Stimulated activated CD8-positive, alpha-beta memory T cell treated with anti-CD3 and anti-CD28 coated beads, Interleukin-4, amount 100 ng/mL, for 4 hours (primary cell): ENCODE measurements at places on chromosomes 2 and 18.

GRCh38 chr2:96891591-96892333 is 21.9 kb upstream of the SEMA4C start:
- DNase-seq: no peak

DNA sequence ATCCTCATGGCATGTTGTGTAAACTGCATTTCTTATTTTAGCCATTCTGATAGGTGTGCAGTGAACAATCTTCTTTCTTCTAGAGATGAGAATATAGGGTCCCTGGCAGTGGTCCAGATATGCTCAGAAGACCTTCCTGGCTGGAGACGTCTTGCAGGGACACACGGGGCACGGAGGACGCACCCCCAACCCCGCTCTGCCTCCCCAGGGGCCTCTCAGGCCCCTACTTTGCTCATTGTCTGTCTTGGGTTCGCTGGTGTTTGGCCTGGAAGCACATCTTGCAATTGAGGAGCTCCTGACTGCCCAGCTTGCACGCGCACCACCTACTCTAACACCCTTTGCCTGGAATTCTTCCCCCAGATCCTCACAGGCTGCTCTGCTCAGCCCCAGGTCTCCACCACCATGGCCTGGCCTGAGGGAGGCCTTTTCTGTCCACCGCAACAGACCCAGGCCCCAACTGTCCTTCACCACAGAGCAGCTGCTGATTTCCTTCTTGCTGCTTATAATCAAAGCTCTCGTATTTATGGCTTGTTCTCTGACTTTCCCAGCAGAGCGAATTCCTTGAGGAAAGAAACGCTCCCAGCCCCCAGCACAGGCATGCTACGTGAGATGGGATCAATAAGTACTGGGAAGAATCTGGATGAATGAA is 295.9 kb upstream of the HDAC4 start:
- no peak for DNase-seq

GRCh38 chr2:74078466-74078865 is 69.2 kb downstream of the BOLA3 start:
- no peak for DNase-seq

GRCh38 chr2:18149660-18150246 is 271.3 kb downstream of the KCNS3 start:
- DNase-seq: no peak

DNA sequence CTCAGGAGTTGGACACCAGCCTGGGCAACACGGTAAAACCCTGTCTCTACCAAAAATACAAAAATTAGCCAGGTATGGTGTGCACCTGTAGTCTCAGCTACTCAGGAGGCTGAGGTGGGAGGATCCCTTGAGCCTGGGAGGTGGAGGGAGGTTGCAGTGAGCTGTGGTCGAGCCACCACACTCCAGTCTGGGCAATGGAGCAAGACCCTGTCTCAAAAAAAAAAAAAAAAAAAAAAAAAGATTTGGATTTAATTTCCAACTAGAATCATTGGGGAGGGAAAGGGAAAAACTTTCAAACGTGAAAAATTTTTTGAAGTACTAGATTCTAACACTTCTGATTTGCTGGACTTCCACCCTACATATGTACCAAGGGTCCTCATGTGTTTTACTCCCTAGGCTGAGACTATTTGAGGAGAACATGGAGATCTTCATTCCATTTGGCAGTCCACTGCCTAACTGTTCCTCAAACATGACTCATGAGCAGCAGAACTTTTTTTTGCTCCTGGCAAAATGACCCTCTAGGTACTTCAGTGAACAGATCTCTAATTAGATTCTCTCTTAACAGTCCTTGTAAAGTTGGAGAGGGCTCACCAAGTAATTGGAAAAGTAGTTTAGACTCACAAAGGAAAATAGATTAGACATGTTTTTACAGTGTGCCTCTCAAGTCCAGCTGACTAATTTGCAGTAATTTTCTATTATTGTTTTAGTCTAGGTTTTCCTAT is 267.6 kb downstream of the METTL4 start:
- DNase-seq: no peak

DNA sequence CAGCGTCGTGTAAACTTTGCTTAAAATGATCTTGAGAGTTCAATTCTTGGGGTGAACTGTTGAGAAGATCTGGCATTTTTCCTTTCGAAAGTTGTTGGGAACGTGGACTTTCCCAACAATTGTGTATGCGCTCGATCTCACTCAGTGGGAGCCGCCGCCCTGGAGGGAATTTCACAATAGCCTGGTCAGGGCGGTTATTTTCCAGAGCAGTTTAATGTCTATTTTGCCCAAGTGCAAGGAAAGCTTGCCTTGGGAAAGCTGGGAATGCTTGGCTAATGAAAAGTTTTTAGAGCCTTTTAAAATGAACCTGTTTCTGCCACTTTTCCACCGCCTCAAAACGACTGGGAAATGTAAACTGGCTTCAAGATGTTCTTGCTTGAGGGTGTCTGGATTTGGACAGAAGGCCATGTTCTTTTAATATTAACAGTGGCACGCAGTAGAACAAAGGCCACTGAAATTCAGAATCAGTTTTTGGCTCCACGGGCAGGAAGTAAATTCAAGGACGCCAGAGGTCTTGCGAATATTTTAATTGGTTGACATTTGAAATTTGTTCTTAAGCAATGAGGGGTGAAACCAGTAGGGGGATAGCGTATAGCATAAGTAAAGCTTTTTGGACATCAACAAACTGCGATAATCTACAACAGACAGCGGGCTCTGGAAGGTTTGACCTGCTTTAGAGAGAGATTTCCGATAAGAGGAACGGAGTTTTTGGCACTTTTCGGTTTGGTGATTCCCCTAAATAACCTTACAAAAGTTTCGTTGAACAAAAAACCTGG is 1.2 kb downstream of the CFLAR start:
- no peak for DNase-seq

DNA sequence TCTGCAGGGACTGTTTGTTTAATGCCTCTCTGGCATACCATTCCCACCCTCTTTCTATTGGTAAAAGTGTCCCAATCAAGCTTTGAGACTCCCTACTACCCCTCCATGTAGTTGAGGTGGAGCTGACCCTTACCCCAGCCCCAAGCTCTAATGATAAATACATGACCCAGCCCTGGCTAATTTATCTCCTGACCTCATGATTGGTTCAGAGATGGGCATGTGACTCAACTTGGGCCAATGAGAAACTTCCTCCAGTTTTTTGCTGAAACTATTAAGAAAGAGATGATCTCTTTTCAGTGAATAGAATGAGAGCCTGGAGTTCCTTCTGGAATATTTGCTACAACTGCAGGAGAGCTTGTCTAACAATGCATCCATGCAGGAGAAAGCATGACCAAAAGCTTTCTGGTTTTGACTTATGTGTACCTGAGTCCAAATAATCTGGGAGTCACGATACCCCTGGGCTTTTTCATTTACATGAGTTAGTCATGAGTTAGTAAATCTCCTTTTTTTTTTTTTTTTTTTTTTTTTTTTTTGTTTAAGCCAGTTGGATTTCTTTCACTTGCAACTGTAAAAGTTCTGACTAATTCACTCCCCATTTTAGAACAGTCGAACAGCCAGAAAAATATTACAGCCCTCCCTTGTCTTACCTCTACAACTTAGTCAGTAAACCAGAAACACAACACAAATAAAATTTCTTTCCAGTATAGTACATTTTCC is 66.5 kb upstream of the TLK1 start:
- DNase-seq: no peak

DNA sequence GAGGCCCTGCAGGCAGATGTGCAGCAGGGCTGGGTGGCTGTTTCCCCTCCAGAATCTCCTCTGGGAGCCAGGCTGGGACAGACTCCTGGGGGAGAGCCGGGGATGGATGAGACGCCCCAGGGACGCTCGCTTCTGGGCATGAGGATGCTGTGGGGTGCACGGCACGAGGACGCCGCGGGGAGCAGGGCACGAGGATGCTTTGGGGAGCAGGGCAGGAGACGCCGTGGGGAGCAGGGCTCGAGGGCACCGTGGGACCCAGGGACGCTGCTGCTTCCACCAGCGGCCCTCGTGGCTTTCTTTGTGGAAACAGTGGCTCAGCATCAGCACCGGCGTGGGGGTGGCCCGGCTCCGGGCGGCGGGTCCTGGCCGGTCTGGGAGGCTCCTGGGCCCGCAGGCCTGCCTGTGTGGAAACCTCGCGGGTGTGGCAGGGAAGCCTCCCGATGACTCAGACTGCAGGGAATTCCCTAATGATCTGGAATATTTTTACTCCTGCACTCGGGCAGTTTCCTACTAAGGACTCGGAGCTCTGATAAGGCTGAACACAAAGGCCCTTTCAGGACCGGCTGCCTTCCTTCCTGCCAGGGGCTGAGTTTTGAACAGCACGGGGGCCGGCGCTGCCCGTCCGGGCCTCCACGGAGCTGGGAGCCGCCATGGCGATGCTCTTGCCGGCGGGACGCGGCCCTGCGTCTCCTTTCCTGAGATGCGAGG is 62.6 kb downstream of the NFATC1 start:
- no peak for DNase-seq

GRCh38 chr18:70107091-70107490 is 98.4 kb downstream of the RTTN start:
- DNase-seq: no peak

GRCh38 chr2:152055366-152056108 is 43.3 kb downstream of the CACNB4 start:
- no peak for DNase-seq

GRCh38 chr18:10011751-10012150 is 97.9 kb downstream of the VAPA start:
- no peak for DNase-seq

DNA sequence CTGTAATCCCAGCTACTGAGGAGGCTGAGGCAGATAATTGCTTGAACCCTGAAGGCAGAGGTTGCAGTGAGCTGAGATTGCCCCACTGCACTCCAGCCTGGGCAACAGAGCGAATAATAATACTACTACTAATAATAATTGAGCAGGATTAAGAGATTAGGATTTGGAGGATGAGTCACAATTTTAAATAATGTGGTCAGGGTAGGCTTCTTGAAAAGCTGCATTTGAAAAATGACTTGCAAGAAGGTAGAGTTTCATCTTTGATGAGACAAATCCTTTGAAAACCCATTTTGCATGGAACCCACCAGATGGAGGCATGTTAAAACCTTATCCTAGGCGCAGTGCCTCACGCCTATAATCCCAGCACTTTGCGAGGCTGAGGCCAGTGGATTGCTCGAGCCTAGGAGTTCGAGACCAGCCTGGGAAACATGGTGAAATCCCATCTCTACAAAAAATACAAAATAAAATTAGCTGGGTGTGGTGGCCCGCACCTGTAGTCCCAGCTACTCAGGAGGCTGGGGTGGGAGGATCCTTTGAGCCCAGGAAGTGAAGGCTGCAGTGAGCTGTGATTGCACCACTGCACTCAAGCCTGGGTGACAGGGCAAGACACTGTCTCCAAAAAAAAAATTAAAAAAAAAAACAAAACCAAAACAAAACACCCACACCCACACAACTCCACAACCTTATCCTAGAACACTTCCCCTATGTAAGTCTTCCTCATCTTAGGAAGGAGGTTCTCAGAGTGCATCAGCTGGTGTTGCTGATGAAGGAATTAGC is 3.3 kb upstream of the ATP8B1 start:
- DNase-seq: no peak
